ENCODE measurements at places on chromosomes 16 and 17. TPM values are rescaled to one million over a fixed set of nuclear protein-coding genes. Genes with fewer than 3 reads are reported as not detected.

The CTRB1 gene
- total RNA-seq, result not detected

The RNF227 gene
- total RNA-seq, result 1.4 TPM

The CD19 gene
- not detected for total RNA-seq

The TSPOAP1 gene
- 0.90 TPM for total RNA-seq

The OR1D2 gene
- not detected for total RNA-seq

The PKMYT1 gene
- total RNA-seq, result 2.8 TPM

The GOSR2 gene
- total RNA-seq, result 65.8 TPM

The PPY gene
- not detected for total RNA-seq

The KRT17 gene
- total RNA-seq, result 2.5 TPM

The DNAAF1 gene
- total RNA-seq, result not detected

Measured in IMR-90 (cell line).